ENCODE measurements at places on chromosomes 11 and 22. TPM values are rescaled to one million over a fixed set of nuclear protein-coding genes. Genes with fewer than 3 reads are reported as not detected.

- DNase-seq: no peak
Observed at GRCh38 chr22:49148895-49149418, 678.7 kb downstream of the BRD1 start.

- no peak for DNase-seq
Observed at GRCh38 chr11:15158351-15159015, 43.8 kb downstream of the INSC start.

DNA sequence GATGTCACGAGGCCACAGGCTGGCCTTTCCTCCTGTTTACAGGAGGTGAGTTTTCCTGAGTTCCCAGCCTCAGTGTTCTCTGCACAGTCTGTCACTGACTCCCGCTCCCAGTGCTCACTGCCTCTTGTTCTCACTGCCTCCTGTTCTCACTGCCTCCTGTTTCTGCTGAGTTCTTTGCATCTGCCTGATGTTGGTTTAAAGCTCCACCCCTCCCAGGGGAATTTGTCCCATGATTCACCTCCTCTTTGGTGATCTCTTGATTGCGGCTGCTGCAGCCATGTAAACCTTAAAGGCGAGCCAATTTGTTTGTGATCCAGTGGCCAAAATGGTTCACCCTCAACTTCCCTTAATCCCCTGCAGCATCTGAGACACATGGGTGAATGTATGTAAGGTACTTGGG, 6.0 kb upstream of the TUBA8 start:
- no peak for DNase-seq

Gene FOLR2
- total RNA-seq: 28.6 TPM

Data from thyroid gland (tissue), 4 donors.